ENCODE measurements at places on chromosomes 1 and 21.

- DNase-seq: no peak
These were observed 3.3 kb downstream of the TTLL7 start for GRCh38 chr1:83995649-83996048.

GRCh38 chr1:89725631-89726030 lies 92.7 kb downstream of the LRRC8C start:
- DNase-seq: no peak

DNA sequence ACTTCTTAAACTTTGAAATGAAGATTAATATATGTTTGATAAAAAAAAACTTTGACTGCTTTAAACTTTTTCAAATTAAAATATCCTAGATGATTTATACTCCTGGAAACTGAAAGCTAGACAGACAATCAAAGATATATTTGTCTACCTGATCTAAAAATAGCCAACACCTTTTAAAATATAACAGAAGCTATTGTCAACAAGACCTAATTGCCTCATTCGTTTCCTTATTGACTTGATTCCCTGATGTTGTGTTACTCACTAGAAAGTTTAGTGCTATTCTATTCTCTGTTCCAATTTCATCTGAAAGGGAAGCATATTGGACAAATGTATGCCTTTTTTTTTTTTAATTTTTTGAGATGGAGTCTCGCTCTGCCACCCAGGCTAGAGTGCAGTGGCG lies 445.6 kb upstream of the ADAMTS5 start:
- DNase-seq: no peak

DNA sequence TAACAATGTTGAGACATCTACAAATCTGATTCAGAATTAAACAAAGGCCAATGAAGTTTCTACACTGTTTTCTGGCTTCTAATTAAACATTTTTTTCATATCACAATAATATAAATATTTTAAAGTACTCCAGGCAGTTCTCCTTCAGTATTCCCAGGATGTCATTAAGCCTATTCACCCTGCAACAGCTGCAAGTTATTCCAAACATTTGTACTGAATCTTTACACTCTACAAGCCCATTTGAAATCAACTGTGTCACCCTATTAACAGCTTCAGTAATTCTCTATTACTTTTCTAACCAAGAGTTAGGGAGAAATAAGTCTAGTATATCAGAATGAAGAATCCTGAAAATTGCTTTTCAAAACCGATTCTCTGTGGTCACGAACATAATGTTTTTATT lies 124.6 kb downstream of the OLFML2B start:
- no peak for DNase-seq

Measured in epithelial cell of proximal tubule (primary cell).